NCI-H2107 (cell line): ENCODE measurements at places on chromosomes 4 and X.

- no peak for DNase-seq
Observed at GRCh38 chr4:95549246-95550114, 707 bp upstream of the UNC5C start.

DNA sequence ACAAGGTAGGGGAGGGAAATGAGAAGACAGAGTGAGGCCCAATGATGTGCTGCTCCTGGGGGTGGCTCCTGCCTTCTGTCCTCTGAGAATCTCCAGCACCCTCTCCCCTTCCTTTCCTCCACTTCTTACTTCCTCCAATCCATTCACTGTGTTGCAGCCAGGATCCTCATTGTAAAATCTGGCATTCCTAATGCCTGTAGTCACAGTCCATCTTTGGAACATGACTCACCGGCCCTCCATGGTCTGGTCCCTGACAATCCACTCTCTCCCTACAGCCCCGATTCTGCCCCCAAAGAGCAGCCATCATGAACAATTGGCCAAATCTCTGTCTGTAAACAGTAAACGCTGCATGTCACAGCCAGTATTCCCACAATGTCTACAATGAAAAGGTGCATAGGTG lies 72.9 kb downstream of the CLNK start:
- DNase-seq: no peak

- DNase-seq: no peak
Observed at GRCh38 chr4:158771776-158772175, 3.0 kb downstream of the FNIP2 start.

DNA sequence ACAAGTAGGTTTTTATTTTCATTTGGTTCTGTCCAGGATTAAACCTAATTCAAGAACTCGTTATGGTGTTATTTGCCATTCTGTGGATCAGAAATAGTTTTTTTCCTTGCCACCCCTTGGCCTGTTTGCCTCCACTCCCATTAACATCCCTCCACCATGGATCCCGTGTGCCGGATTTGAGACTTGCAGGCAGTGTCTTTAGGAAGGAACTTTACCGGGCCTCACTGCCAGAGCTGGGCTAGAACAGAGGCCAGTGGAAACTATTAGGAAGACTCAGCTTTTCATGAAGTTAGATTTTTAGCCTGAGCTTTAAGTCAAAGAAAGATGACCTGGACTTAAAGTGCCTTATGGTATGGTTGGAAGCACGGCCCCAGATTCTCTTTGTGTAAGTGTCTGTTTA lies 2.4 kb downstream of the KLHL2 start:
- DNase-seq: no peak

GRCh38 chr4:157172011-157172410 lies 48.5 kb upstream of the GRIA2 start:
- DNase-seq: no peak
